ENCODE measurements at places on chromosomes 12 and 14. TPM values are rescaled to one million over a fixed set of nuclear protein-coding genes. Genes with fewer than 3 reads are reported as not detected.

The PPP4R4 gene
- 3.5 TPM for total RNA-seq

The EXD2 gene
- total RNA-seq = 6.6 TPM

The BMAL2 gene
- total RNA-seq = 0.17 TPM

- no peak for DNase-seq
These were observed 2.1 kb upstream of the UBC start for GRCh38 chr12:124916374-124917134.

GRCh38 chr14:99684410-99684934 lies 374 bp downstream of the CYP46A1 start:
- no peak for DNase-seq

DNA sequence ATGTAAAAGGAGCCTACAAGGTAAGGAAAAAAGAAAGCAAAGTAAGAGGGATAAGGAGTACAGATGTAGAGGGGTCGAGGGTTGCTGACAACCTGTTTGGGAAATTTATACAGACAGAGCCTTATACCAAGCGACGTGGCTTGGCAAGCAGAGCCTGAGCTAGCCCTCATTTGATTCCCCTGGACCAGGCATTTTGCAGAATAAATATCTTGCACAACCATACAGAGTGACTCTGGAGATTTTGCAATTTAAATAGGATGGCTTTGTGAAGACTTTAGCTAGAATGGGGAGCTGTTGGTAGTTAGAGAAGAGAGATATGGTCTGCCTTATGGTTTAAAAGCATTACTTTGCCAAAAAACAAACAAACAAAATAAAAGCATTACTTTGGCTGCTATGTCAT lies 11.1 kb upstream of the ANO6 start:
- no peak for DNase-seq
